Activated CD4-positive, alpha-beta T cell treated with anti-CD3 and anti-CD28 coated beads, Interleukin-2, Interleukin-6, amounts not matched to agents 100 ng/mL and 50 ng/mL, durations not matched to agents 16 hours and 8 hours (primary cell): ENCODE measurements at places on chromosomes 1 and 21.

DNA sequence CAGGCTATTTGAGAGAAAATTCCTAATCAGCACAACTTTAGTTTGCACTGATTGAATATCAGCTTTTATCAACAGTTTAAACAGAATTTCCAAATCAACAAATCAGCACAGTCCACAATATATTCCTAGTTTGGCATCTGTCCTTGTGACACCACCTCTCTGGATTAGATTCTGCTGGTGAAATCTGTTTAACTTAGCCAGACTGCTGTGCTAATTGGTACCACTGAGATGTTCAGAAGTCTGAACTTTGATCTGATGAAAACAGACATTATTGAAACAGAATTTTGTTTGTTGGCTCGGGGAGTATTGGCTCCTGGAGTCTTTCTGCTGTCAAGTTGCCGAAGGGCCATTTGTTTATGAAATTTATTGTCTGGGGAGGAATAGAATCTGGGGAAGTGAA, 17.0 kb upstream of the NGF start:
- DNase-seq, result no peak

DNA sequence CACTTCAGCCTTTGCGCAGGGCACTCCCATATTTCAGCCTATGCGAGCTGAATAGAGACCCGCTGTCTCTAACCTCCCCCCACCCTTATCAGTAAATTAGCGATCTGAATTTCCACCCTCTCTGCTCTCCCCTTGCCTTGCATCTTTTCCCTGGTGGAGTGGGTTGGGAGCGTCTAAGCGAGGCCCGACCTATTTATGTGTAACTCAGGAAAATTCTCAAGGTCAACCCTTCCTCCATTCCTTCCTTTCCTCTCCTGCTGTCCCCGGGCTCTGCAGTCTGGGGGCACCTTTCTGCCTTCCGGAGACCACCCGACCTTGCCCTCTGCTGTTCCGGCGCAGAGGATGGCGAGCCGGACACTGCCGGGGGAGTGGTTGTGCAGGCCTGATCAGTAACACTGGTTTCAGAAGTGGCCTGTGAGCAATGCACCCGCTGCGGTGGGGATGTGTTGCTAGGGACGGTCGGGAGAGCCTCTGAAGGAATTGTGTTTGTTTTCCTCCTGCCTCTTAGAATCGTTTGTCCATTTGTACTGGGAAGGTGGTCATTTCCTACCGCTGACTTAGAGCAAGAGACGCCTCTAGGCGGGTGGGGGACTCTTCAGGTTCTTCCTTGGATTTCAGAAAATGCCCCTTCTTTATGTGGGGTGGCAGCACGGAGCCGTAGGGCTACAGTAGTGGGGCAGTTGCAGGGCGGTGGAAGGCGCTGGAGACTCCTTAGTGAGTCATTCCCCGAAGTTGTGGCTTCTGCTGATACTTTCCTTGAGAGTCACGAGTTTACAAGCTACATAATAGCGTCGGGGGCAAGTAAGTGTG, 513 bp downstream of the MGST3 start:
- DNase-seq, result peak; percentile 83

- DNase-seq, result no peak
Observed at GRCh38 chr1:33501774-33502173, 29.3 kb downstream of the ZSCAN20 start.

DNA sequence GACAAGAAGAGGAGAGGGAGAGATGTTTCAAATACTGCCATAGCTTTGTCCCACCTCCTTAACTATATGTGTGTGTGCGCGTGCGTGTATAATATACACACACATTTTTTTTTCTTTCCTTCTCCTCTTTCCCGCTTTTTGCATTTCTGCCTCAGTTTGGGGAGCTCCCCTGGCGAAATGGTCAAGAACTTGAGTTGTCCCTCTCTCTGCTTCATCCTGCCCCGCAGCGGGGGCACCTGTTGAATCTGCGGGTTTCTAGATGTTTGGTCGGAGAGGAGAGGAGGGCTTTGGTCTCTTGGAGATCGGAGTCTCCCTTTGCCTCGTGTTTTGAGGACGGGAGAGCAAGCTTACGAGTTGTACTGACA, 504 bp downstream of the SCCPDH start:
- DNase-seq, result peak; percentile 30

GRCh38 chr1:35120458-35121133, 41.4 kb downstream of the ZMYM1 start:
- peak; percentile 5 for DNase-seq

GRCh38 chr1:234309243-234309597, 64.0 kb upstream of the COA6 start:
- no peak for DNase-seq

DNA sequence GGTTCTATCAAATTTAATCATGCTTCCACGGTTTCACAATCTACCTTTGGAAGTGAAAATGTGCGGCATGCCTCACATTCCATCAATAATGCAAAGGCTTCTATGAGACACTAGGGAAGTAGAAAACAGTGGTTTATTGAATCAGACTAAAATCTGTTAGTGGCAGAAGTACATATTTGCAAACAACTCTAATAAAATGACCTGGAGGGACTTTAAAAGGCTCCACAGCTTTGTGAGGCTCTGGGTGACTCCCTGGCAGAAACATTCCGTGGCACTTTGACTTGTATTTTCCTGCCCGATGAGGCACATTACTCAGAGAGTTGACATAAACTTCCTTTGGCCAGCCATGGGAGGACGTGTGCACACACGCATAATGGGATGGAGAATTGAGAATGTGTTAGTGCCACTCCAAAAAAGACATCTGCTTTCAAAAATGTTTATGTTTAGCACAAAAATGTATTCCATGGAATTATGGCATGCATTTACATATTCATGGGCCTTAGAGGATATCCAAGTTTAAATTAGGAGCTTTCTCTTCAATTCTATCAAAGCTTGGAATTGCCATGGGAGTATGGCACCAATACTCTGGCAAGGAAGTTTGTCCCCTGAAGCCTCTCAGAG, 60.0 kb upstream of the SSX2IP start:
- no peak for DNase-seq
